ENCODE measurements at places on chromosomes 12 and 14. TPM values are rescaled to one million over a fixed set of nuclear protein-coding genes. Genes with fewer than 3 reads are reported as not detected.

Gene PSMD9
- 28.1 TPM for total RNA-seq

Gene TMEM263
- total RNA-seq: 35.8 TPM

Gene RNASE11
- total RNA-seq: not detected

Gene AMN1
- 13.9 TPM for total RNA-seq

Gene TSPAN9
- total RNA-seq: 305 TPM

Gene BIN2
- total RNA-seq: 1.6 TPM

Gene ANKRD33
- not detected for total RNA-seq

Gene SRRM4
- total RNA-seq: 0.19 TPM

Gene FGD4
- 30.5 TPM for total RNA-seq

Gene KRT76
- total RNA-seq: not detected

DNA sequence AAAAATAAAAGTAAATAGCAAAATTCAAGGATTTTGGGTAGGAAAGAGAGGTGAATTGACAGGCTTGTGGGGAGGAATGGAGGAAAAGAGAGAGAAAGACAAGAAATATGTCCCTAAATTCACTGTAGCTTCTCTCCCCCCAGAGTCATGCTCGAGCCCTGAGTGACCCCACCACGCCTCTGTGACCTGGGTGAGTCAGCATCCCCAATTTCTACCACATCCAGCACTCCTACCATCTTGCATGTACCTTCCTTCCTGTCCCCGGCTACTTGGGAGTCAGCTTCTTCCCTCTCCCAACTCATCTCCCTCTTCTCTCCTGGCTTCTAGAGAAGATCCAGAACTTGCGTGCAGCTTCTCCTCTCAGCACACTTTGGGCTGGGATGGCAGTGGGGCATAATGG is 9.8 kb downstream of the ZNF219 start:
- no peak for DNase-seq

DNA sequence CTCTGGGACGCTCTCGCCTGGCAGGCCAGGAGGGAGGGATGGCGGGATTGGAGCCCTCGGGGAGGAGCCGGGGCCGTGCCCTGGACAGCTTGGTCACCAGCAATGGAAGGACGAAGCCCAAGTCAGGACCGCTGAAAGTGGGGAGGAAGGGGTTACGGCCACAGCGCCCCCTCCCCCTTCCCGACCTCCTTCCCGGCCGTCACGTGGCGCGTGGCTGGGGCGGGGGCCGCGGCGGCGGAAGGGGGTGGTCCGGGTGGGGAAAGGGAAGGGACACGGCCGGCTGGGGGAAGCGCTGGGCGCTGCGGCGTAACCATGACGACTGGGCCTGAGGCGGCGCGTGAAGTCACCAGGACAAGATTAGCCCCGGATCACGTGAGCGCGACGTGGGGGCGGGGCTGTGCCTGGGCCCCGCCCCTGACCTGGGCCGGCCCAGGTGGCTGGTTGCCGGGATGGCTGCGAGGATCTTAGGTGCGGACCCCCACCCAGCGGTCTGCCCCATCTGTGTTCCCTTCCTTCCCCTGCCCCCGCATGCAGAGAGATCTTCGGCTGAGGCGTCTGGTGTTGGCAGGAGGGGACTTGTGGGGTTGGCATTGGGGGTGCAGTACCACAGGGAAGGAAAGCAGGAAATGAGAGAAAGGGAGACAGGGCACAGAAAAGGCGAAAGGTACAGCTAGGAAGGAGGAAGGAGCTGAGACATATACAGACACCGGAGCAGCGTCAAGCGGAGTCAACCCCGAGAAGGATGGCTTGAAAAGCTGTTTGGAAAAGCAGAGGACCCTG is 6.2 kb downstream of the MAP3K12 start:
- DNase-seq: peak; percentile 92

- no peak for DNase-seq
These were observed 429.4 kb upstream of the TMTC1 start for GRCh38 chr12:30213166-30213565.

GRCh38 chr12:28936711-28937110 is 212.4 kb upstream of the FAR2 start:
- DNase-seq: no peak

GRCh38 chr12:23221066-23221465 is 596.1 kb downstream of the ETNK1 start:
- no peak for DNase-seq

GRCh38 chr12:17975239-17975638 is 114.8 kb downstream of the RERGL start:
- no peak for DNase-seq

DNA sequence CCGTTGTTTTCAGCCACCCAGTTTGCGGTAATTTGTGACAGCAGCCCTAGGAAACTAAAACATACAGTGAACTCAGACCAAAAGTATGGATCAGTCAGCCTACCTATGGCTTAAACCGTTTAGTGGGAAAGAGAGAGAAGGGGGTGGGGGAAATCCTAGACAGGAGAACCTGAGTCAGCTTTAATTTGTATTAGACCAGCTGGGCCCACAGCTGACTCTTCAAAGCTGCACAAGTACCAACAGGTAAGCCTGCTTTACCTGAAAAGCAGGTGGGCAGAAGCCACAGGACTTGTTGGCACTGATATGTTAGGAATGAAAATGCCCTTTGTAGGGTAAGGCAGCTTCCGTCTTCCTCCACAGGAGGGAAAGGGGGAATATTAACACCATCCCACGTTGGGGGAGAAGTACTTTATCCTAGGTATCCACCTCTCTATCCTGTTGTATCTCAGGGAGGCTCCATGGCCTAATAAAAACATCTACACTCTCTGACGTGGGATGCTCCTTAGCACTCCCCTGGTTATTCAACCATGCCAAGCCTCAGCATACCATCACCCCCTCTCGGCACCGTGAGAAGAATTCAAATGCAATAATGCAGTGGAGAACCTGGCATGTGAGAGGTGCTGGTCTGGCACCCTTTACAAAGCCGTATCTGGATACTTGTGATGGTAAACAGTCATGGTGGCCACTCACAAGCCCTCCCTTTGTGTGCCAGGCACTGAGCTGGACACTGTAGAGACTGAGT is 70.3 kb downstream of the STON2 start:
- no peak for DNase-seq

GRCh38 chr12:104761091-104761490 is 197.0 kb downstream of the SLC41A2 start:
- no peak for DNase-seq

DNA sequence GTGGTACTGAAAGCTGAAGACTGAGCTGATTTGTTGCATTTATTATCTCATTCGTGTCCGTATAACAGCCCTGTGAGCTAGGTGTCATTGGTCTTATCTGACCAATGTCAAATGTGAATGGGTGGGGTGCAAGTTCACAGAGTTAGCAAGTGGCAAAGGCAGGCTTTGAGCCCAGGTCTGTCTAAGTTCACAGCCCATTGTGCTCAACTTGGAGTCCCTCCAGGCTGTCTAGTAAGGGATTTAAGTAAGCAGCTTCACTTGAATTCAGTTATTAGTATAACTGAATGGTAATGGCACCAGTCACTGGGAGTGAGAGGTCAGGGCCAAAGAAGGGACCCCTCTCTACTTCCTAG is 8.5 kb downstream of the C1S start:
- no peak for DNase-seq

DNA sequence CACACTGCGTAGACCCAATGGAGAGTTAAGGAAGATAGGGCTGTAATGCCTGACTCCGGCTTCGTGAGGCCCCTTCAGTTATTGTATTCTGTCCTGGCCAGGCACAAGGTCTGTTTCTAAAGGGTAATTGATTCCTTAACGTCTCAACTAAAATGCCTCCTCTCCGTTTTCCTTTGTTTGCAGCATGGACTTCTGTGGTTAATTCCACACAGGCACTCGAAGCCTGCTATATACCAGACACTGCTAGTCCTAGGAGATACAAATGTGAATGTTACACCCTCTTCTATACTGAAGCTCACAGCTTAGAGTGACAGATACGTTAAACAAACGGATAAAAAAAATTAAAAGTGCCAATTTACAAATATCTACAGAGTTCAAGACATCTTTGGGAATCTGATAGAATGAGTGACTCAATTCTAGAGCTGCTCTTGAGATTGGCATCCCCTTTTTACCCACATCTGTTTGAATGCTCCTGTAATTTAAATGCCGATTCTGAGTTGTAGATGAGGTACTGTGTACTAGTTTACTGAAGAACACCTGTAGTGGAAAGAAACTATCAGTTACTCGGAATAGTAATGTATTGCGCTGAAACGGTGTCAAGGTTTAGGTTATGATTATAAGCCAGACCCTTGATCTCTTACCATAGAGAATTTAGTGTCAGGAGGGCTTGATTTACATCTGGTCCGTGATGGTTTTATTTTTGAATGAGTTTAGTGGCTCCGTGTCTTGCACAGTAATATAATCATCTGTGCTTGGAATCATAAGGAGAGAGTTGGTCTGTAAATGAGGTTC is 784 bp downstream of the PSMA6 start:
- no peak for DNase-seq

- DNase-seq: no peak
These were observed 220.1 kb downstream of the ADAMTS20 start for GRCh38 chr12:43331935-43332334.

DNA sequence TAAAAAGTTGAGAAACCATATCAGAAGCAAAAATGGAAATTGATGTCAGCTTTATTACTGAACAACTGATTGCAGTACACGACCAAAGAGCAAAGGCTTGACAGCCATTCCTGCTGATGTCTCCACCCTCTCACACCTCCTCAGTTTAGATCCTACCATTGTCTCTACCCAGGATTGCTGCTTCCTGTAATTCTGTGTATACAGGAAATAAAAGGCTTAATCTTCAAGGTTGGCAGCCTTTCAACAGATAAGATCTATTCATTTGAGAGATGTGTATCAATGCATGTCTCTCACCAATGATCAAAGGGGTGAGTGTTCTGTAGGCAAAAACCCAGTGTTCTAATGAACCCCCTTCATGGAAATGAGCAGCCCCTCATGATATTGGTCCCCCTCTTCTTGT is 27.0 kb downstream of the SLCO1C1 start:
- DNase-seq: no peak

GRCh38 chr12:52819731-52820510 is 6.0 kb upstream of the KRT4 start:
- DNase-seq: no peak

GRCh38 chr14:79037593-79037992 is 867.4 kb downstream of the NRXN3 start:
- DNase-seq: no peak

- no peak for DNase-seq
These were observed 12.3 kb upstream of the LBHD2 start for GRCh38 chr14:103071544-103072251.

DNA sequence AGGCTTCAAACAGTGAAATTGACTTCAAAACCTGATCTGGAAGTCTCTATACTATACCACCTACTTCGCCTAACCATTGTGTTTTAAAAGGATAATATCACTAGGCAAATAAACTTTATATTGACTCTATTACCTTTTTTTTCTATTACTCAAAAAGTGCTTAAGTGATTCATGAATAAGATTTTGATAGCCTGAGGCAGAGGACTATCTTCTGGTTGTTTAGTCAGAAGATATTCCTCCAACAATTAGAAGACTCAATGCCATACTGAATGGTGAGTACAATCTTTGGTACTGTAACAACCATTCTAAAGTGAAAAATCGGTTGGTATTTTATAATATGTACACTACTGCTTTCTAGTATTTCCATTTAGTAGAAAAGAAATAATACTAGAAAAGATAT is 22.8 kb downstream of the SLC6A15 start:
- no peak for DNase-seq

DNA sequence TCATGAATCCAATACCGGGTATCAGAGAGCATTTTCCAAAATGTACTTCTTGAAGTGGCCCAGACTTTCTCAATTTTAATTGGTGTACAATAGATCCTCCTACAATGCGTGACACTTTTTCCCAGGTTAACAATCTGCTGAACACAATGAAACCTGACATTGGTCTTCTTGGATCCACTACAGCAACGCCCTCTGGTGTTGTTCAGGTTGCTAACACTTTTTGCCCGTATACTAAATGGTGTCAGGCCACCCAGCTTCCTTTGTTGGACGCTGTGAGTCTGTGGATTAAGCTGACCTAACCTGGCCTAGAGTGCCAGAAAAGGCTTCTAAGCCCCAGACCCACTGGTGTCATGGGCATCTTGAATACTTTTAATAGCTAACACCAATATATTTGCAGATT is 89.2 kb downstream of the KCNK10 start:
- no peak for DNase-seq

- DNase-seq: no peak
These were observed 126.7 kb downstream of the TTC6 start for GRCh38 chr14:37721976-37722659.

- no peak for DNase-seq
These were observed 35.6 kb downstream of the DGLUCY start for GRCh38 chr14:91149462-91149861.

DNA sequence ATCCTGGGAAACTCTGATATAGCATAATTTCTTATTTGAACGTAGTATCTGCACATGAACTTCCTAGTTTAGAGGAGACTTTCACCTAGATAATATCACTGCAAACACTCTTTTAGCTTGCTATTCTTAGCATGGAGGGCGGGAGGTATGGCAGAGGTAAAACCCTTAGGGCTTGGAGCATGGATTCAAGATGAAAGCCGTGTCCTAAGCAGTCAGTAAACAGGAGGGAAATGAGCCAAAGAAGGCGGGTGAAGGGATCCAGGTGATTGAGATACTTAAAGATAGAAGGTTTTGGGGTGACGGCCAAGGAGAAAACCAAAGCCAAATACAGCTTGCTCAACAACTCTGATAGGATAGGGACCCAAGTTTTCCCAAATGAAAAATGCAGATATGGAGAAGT is 107.1 kb upstream of the BCAT1 start:
- no peak for DNase-seq

GRCh38 chr14:92970271-92970670 is 47.3 kb downstream of the CHGA start:
- DNase-seq: peak; percentile 5

Data from left ventricle myocardium inferior (tissue), 1 donor.